Adipocyte (in vitro differentiated cells): ENCODE measurements at places on chromosomes 4 and X.

DNA sequence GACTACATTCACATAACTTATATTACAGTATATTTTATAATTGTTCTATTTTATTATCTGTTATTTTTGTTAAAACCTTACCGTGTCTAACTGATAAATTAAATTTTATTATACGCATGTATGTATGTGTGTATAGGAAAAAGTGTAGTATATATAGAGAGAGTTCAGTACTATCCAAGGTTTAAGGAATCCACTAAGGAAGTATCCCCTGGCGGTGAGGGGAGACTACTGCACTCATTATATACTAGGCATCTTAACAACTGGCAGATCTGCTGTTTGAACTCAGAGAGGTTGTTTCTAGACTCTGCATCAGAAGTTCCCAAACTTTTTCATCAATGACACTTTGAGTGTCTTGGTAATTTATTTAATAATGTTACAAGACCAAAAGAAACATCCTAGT is 70.9 kb downstream of the NDST4 start:
- DNase-seq = peak; percentile 1

- DNase-seq = peak; percentile 35
Measured at GRCh38 chr4:24053934-24054333, 164.1 kb upstream of the PPARGC1A start.

- DNase-seq = no peak
Measured at GRCh38 chrX:94742772-94743171, 1068.8 kb downstream of the FAM133A start.

DNA sequence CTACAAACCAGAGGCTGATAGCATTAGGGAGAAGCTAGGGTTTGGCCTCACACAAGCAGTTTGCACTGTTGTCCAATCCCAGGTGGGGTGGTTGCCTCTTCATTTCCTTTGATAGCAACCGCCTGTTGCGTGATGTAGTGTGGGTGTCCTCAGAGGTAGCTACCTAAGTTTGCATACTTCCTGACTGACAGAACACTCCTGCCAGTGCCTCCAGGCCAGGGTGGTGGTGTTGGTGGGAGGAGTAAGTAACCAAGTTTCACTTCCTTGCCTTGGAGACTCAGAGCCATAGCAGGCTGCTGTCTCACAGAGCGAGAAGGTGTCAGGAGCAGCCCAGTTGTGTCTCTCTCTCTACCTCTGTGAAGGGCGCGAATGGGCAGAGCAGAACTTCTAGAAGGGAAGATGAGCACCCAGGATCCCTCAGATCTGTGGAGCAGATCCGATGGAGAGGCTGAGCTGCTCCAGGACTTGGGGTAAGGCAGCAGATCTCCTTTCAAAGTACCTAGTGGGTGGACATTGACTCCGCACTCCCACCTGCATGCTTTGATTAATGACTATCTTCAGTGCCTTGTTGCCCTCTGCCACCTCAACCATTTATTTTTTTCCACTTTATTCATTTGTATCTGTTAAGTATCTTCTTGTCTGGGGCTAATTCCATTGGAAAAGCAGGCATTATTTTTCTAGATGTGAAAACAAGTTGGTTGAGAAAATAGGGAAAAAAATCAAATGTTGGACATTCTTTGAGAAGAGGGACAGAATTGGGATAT is at the start of gene DAPP1:
Gene DAPP1, plus strand, starts transcription at position 283 of the 764 bp plus-strand sequence. Its CDS starts 87 bp downstream, at position 370.
- no peak for DNase-seq
